ENCODE measurements at places on chromosomes 1 and 21. TPM values are rescaled to one million over a fixed set of nuclear protein-coding genes. Genes with fewer than 3 reads are reported as not detected.

- DNase-seq = no peak
Observed at GRCh38 chr1:12001996-12002493, 17.3 kb upstream of the MIIP start.

DNA sequence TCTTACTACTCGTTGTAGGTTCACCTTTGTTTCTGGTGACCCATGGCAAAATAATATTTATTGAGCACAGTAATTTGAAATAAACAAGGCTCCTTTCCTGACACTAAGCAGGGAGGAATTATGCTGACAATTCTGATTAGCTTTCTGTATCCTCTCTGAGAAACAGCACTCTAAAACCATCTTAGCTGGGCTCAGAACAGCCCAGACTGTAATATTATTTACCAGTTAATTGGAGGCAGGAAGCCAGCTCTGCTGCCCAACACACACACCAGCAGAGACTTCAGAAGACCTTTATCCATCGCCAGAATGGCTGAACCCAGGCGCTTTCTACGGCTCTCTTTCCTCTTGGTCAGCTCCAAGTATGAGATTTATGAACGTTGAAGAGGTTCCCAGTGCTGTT, 77.6 kb upstream of the FMN2 start:
- no peak for DNase-seq

- no peak for DNase-seq
Observed at GRCh38 chr1:193309936-193310475, 123.6 kb upstream of the B3GALT2 start.

COL9A2 gene
- total RNA-seq = 2.5 TPM

- DNase-seq = no peak
Observed at GRCh38 chr1:213399695-213400094, 348.7 kb downstream of the RPS6KC1 start.

KRTAP19-1 gene
- total RNA-seq = not detected

LHX8 gene
- total RNA-seq = not detected

DNA sequence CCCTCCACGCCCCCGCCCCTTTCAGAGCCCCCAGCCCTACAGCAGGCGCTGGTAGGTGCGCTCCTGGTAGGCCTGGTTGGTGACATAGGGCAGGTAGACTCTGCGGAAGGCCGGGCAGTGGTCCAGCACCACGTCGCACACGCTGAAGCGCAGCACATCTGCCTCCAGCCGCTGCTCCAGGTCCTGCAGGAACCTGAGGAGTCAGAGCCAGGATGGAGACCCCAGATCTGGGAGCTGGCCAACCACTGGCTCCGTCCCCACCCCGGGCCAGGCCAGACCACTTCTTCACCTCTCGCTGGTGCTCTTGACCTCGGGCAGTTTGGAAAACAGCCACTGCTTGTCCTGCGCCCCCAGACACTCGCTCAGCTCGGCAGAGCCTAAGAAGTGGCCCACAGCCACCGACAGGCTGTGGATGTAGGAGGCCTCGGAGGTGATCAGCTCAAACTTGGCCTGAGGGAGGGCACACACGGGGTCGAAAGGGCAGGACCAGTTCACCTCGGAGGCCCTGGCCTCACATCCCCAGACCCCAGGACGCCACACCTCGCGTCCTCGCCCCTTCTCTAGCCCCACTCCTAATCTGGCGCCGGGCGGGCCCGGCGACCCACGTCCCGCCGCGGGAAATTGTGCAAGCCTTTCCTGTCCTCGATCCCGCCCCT, 6.4 kb downstream of the ARHGEF19 start:
- no peak for DNase-seq

FABP3 gene
- total RNA-seq = not detected

- no peak for DNase-seq
Observed at GRCh38 chr1:177932123-177932522, 37.7 kb downstream of the SEC16B start.

DNA sequence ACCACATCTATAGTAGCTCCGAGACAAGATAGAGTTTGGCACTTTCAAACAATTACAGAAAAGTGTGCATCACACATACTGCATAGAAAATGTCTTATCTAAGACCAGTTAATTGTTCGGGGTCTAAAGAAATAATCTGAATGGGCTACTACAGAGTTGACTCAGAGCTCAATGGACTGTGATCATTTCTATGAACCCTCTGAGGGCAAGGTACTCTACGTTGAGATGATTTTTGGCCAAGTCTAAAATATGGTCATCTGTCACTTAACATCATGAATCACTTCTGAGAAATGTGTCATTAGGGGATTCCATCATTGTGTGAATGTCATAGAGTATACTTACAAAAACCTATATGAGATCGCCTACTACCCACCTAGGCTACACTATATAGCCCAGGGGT, 123.5 kb downstream of the SLC44A5 start:
- no peak for DNase-seq

GRCh38 chr1:226002667-226003501, 3.7 kb upstream of the SDE2 start:
- no peak for DNase-seq

GRCh38 chr1:56411484-56412180, 167.7 kb downstream of the PLPP3 start:
- DNase-seq = no peak

CCDC181 gene
- total RNA-seq = not detected

GRCh38 chr21:36754241-36754898, 55.5 kb downstream of the SIM2 start:
- DNase-seq = no peak

DIPK1A gene
- total RNA-seq = 14.4 TPM

Data from activated CD8-positive, alpha-beta T cell treated with anti-CD3 and anti-CD28 coated beads, Interleukin-2, amount 10 ng/mL, durations not matched to agents 7 days and 5 days (primary cell).